RPMI8226 (cell line): ENCODE measurements at places on chromosomes 13 and 19.

DNA sequence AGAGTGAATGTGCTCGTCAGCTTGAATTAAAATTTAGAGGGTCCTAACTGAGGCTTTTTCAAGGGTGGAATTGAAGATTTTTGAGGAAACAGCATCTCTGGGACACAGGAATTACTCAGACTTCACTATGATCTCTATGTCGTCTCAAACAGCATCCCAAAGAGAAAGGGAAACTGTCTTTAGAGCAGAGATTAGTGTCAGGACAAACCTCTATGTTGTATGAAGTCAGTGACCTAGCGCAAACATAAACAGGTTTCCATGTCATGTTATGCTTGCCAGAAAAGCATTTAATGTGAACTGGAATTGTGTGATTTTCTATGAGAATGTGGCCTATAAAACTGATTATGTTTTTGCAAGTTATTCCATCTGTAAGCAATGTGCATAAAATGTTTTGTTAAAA is 573.7 kb downstream of the GPC6 start:
- no peak for DNase-seq

GRCh38 chr13:93774506-93774905 is 547.9 kb downstream of the GPC6 start:
- no peak for DNase-seq

DNA sequence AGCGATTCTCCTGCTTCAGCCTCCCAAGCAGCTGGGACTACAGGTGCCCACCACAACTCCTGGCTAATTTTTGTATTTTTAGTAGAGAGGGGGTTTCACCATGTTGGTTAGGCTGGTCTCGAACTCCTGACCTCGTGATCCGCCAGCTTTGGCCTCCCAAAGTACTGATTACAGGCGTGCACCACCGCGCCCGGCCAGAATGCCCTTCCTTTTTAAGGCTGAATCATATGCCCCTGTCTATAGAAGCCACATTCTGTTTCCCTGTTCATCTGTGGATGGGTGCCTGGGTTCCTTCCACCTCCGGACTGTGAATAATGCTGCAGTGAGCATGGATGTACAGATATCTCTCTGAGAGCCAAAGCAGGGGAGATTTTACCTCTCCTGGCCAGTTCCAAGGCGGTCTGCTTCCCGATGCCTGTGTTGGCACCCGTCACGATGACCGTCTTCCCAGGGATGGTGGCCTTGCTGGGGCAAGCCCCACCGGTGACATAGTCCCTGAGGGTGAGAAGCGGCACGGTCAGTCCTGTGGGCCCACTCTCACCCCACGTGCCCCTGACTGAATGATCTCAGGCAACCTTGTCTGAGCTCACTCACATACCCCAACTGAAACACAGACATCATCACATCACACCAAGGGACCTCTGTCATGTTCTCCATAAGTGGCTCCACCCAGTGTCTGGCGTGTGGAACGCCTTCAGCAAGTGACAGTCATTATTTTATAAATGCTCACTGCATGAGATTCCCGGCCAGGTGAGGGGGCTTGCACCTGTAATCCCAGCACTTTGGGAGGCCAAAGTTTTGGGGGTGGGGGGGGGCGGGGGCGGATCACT is 4.0 kb downstream of the RDH13 start:
- DNase-seq: no peak

- no peak for DNase-seq
These were observed 6.4 kb downstream of the GRTP1 start for GRCh38 chr13:113357529-113357928.

DNA sequence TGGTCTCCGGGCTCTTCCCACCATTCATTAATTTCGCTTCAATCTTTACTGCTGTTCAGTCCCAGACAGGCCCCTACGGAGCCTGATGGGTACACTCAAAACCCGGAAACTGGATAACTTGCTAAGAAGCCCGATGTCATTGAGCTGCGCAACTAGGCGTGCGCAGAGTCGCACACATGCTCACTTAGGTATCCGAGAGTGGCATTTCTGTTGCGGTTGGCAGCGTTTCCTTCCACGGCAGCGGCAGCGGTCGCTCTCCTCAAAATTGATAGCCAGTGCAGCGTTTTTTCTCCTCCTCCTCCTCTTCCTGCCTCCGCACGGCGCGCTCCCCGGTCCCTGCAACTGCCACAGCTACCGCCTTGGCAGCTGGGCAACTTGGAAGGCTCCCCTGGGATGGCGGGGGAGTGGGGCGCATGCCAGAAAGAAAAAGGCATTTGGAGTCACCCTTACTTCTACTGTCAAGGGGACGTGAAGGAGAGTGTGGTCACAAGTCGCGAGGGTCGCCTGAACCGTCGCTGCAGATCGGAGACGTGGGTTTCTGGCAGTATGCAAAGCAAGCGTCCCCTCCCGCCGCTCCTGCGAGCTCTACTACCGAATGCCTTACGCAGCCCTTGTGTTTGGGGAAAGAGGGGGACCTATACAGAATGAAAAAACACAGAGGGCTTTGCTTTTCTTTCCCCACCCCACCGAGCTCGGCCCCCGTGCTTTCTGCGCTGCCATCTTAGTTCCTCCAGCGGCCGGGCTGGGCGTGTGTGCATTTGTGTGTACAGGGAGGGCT is 2.4 kb upstream of the MYCBP2 start:
- peak; percentile 96 for DNase-seq

DNA sequence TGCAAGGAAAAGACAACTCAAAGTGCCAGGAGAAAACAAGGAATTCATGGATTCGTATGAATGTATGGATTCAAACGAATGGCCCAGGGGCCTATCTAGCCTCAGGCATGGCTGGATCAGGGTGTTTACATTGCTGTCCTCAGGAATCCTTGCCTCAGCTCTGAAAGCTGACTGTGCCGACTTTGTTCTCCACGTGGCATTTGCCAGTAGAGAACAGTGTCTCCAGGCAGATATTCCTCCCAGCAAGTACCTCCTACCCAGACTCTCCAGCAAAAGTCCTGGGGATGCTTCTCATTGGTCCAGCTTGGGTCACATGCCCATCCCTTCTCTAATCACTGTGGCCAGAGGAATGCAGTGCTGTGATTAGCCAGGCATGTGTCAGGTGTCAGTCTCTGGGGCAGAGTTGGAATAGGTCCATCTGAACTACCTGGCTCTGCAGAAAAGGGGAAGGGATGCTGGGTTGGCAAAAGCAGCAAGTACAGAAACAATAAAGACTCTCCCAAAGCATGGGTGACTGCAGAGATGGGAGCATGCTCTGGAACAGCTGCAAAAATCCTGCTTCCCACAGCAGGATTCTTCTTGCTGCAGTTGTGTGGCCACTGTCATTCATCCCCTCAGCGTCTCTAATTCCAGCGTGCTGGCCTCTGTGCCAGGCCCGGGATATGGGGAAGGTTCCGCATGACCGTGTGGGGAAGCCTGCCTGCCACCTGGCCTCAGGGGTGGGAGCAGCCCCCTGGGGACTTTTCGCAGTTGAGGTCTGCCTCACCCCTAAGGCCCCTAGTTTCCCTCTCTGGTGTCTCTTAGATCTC is 30.0 kb downstream of the CCNE1 start:
- DNase-seq: peak; percentile 80

GRCh38 chr19:36152352-36153091 is at the start of gene COX7A1:
Gene COX7A1 (minus strand): TSS chr19:36152447. CDS start chr19:36152407, 40 bp downstream.
- no peak for DNase-seq

GRCh38 chr13:87168390-87168789 is 502.8 kb upstream of the SLITRK5 start:
- DNase-seq: no peak

DNA sequence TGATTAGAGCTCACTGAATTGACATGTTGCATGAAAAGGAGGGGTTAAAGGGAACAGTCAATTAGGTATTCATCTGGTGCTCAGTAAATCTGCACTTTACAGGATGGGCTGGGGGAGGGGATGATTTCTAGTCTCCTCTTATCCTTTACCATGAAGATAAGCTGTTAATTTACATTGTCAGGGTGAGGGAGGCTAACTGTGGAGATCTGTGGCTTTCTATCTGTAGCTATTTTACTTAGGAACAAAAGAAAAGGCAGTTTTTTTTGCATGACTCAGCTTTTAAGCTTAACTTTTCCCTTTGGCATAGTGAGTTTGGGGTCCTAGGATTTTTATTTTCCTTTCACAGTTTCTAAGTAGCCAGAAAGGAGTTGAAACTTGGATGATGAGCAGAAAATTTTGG is 253.3 kb downstream of the LMO7 start:
- DNase-seq: no peak

- DNase-seq: no peak
These were observed 17.2 kb downstream of the SLC27A1 start for GRCh38 chr19:17487284-17488121.

- no peak for DNase-seq
These were observed 3.3 kb downstream of the SIX5 start for GRCh38 chr19:45765702-45766295.

DNA sequence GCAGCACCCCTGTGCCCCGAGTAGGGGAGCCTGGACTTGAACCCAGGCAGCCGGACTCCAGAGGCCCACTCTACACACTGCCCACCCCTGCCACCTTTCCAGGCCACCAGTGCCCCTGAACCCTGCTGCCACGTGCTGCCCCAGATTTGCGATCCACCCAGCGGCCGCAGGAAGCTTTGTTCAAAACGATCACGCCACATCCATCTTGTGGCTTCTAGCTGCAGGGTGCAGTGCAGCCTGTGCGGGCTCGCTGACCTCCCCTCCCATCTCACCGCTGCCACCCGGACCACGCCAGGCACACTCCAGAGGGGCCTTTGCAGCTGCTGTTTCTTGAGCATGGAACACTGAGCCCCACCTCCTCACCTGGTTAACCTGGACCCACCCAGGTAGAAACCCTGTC is 3.8 kb downstream of the RAVER1 start:
- no peak for DNase-seq

- no peak for DNase-seq
These were observed 173.5 kb downstream of the DCT start for GRCh38 chr13:94305934-94306333.

DNA sequence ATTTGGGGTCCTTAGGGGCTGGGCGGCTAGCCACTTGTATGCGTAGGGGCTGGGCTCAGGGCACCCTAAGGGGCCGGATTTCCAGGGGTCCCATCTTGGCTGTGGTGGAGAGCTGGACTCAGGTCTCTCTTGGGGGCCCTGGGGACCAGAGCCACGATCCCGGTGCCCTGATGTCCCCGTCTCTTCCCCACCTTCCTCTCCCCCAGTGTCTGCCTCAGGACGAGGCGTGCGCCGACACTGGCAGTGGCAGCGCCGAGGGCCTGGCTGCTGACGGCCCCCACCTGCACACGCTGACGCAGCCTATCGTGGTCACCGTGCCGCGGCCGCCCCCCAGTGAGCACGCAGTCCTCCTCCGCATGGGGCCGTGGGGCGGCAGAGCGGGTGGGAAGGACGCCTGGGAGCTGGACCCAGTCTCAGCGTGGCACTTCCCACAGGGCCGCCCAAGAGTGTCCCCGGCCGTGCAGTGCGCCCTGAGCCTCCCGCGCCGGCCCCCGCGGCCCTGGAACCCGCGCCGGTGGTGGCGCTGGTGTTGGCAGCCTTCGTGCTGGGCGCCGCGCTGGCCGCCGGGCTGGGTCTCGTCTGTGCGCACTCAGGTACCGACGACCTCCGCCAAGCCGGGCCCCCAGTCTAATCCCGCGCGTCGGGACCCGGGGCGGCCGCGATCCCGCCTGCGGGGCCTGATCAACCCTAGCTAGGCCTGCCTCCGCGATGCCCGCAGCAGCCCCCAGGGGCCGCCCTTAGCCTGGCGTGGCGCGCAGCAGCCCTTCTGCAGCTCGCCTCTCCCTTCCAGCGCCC is 2.7 kb upstream of the SNAPC2 start:
- peak; percentile 85 for DNase-seq

DNA sequence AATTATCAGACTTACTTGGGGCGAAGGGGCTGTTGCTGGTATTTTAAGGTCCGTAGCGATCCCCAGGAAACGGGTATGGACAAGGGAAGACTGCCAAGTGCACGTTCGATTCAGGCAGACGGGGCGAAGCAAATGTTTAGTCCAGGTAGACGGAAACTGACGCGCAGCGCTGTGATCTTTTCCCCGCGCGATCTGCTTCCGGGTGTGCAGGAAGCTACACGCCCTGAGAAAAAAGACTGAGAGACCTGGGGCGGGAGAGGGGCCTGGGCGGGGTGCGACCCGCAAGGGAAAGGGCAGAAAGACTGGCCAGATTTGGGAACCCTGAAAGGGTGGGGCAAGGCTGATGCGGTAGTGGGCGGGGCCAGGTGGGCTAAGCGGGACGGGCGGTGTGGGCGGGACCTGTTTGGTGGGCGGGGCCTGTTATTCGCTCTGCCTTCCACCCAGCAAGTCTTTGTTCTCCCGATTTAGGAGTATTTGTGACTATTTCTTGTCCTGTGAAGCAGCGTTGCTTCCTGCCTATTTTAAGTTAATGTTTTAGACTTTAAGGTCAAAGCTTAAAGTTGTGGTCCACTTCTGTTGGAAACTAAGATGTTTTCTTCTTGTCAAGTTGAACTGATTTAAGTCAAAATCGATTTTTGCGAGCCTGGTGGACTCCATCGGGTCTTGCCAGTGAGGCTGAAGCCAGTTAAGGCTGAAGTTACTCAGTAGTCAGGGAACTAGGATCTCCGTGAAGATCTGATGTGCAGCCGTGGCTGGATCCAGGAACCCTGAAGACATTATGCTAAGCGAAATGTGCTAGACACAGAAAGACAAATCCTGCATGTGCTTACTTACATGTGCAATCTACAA is at the start of gene ZNF836:
TSS of gene ZNF836 (minus strand) at position 301 of the 849 bp plus-strand sequence. CDS start 3,549 bp downstream, outside the sequence.
- peak; percentile 87 for DNase-seq

DNA sequence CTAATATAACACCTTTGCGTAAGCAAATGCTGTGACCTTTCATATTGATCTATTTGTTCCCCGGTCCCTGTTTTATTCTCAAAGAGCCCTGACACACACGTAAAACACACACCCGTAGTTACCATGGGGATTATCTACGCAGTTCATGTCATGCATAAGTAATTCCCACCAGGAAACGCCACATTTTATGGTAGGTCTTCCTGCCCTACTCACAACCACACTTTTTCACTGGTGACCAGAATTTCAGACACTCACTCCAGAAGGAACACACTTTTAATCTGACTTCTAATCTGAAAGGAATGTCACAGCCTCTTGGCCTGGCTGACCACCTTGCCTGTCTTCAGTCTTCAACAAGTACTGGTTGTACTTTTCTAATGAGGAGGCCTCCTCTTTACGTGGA is 46.8 kb downstream of the SLC7A1 start:
- no peak for DNase-seq

GRCh38 chr19:35592226-35592625 is 6.3 kb downstream of the PMIS2 start:
- DNase-seq: peak; percentile 28

- no peak for DNase-seq
These were observed 560.6 kb downstream of the TBC1D4 start for GRCh38 chr13:74921326-74921725.

GRCh38 chr13:71593566-71593965 is 273.4 kb downstream of the DACH1 start:
- DNase-seq: no peak

- DNase-seq: no peak
These were observed 148.3 kb downstream of the RGCC start for GRCh38 chr13:41605319-41606285.
